M059J (cell line): ENCODE measurements at places on chromosomes 7 and 10. TPM values are rescaled to one million over a fixed set of nuclear protein-coding genes. Genes with fewer than 3 reads are reported as not detected.

AGK gene
- 42.2 and 44.7 TPM in 2 replicates for total RNA-seq

LDB3 gene
- total RNA-seq = 0.05 TPM in 2 replicates

ABCC2 gene
- 0.52 and 6.1 TPM in 2 replicates for total RNA-seq

GBX1 gene
- total RNA-seq = not detected in 2 replicates

GRCh38 chr7:26183545-26184280 lies 16.8 kb downstream of the HNRNPA2B1 start:
- DNase-seq = no peak

DNA sequence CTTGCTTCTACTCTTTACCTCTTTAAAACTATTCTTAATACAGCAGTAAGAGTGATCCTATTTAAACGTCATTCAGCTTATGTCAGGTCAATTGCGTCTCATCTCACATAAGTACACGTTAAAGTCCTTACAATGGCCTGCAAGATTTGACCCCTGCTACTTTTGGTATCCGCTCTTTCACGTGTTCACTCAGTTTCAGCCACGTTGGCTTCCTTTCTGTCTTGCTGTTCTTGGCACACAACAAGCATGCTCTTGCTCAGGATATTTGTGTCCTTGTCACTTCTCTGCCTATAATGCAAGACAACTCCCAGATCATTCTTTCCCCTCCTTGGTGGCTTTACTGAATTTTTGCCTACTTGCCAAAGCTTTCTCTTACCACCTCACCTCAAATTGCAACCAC lies 296.8 kb downstream of the PCLO start:
- DNase-seq = peak; percentile 36
